ENCODE measurements at places on chromosomes 4 and X.
A peak's percentile ranks its signal among the peaks of the same experiment; 100 is the strongest.

DNA sequence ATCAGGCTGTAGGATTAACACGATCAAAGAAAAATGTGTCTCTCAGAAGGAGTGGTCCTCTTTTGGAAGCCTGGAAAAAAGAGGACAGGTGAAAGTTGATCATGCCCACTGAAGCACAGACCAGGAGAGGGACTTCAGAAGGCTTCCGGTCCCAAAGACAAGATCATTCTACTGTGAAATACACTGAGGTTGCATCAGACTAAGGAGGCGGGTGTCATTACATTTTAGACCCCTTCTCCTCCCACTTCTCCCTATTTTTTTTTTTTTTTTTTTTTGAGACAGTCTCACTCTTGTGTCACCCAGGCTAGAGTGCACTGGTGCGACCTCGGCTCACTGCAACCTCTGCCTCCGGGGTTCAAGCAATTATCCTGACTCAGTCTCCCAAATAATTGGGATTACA lies 67.5 kb downstream of the RBM47 start:
- no peak for DNase-seq

DNA sequence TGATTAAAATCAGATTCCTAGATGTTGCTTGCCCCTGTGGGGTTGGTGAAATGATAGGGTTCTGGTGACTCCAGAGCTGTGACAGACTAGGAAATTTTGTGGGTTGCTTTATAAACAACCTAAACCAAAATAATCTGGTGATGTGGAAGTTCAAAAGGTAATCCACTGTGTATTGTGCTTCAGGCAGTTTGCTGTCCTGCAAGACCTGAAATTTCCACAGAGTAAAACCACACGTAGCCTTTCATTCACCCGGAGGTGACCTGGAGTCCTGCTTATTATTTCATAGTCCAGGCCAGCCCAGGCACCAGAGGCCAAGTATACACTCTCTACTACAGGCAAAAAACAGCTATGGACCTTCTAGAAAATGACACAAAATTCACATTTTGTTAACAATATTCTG lies 114.6 kb upstream of the CBR4 start:
- DNase-seq: no peak

GRCh38 chr4:112817933-112818593 lies 181.1 kb downstream of the LARP7 start:
- DNase-seq: no peak

DNA sequence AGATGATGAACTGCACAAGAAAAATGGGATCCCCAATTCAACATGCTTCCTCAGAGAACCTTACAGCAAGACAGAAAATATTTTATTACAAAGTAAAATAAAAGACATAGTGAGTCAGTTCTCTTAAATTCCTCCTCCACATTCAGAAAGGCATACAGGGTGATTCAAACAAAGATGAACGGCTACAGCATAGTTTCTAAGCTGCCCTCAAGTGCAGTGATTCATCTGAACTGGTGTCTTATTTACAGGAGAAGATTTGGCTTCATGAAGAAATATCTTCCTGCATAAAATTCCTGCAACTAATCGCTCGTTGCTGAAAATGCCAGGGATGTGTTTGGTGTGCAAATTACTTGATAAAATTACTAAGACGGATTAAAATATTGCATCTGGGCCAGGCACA lies 103.6 kb downstream of the PRKX start:
- DNase-seq: no peak

DNA sequence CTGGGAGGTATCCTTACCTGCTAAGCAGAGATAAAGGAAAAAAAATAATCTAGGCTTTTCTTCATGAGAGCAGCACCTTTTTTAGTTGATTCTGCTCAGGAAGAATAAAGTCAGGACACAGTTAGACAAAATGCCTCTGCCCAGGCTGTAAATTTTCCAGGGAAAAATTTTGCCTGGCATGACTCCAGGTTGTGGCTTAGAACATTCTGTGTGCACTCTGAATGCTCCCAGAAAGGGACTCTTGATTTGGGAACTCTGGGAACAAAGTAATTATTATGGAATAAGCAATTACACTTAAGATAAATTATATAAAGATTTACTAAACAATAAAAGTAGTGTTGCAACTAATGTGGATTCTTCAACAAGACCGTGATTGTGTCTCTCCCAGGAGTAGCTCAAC lies 826.2 kb upstream of the TENM3 start:
- DNase-seq: no peak

DNA sequence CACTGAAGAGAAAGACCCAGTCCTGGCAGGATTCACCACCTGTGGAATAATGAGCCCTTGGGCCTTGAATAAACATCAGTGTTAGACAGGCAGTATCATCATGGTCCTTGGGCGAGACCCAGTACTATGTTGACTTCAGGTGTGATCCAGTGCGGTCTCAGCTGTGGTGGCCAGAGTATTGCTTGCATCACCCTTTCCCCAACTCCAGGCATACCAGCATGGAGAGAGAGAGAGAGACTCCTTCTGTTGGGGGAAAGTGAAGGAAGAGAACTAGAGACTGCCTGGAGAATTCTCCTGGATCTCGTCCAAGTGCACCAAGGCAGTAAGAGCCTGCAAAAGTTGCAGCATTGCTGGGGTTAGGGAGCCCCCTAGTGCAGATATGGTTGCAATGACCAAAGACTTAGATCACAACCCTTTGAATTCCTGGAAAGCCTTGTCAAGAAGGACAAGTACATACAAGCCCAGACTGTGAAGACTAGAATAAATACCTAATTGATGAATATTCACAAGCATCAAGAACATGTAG lies 61.1 kb upstream of the VAMP7 start:
- DNase-seq: peak; percentile 54

GRCh38 chr4:65089666-65090065 lies 580.6 kb downstream of the EPHA5 start:
- DNase-seq: no peak

GRCh38 chr4:137647375-137647774 lies 115.1 kb upstream of the PCDH18 start:
- DNase-seq: no peak

DNA sequence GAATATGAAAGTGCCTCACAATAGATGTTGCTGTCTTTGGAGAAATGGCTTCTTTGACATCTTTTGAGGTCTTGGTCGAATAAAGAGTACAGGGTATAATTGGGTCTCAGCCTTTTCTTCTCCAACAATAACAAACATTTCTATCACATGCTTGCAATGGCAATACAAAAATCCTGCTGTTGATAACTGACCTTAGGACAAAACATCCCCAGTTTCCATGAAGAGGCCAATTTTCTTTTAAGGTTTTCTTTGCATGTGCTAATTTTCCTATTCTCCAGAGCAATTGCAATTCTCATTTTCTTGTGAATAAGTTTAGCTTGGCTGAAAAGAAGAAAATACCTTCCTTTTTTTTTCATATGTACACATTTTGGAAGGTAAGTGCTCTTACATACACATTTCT lies 130.7 kb upstream of the RPS6KA6 start:
- no peak for DNase-seq

DNA sequence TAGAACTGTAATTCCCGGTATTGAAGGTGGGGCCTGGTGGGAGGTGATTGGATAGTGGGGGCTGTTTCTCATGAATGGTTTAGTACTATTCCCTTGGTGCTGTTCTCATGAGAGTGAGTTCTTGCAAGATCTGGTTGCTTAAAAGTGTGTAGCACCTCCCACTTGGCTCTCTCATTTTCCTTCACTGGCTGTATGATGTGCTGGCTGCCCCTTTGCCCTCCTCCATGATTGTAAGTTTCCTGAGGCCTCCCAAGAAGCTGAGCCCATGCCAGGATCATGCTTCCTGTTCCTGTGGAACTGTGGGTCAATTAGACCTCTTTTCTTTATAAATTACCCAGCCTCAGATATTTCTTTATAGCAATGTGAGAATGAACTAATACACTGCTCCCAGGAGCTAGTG lies 8.7 kb downstream of the ANXA10 start:
- DNase-seq: no peak

- peak; percentile 41 for DNase-seq
Measured at GRCh38 chr4:177047070-177047850, 254.5 kb upstream of the VEGFC start.

- no peak for DNase-seq
Measured at GRCh38 chr4:48668254-48669017, 111.6 kb downstream of the FRYL start.

DNA sequence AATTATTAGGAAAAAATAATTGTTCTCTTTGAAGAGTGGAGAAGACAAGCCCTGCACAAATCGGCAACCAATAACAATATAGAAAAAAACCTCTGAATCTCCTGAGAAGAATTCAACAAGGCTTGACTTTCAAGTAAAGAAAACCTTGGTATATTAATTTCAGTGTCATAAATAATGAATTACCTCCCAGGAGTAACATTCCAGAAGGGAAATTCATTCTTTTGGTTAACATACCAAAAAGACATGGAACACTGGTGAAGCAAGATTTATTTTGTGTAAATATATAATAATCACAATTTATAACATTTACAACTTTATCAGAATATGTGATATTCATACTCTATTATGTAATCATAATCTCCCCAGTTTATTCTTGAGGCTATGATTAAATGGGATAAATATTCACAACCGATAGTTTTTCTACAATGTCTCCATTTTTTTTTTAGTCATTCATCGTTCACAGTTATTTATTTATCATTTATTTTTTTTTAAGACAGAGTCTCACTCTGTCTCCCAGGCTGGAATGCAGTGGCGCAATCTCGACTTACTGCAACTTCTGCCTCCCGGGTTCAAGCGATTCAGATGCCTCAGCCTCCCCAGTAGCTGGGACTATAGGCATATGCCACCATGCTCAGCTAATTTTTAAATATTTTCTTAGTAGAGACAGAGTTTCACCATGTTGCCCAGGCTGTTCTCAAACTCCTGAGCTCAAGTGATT lies 53.0 kb upstream of the RPS6KA6 start:
- no peak for DNase-seq

DNA sequence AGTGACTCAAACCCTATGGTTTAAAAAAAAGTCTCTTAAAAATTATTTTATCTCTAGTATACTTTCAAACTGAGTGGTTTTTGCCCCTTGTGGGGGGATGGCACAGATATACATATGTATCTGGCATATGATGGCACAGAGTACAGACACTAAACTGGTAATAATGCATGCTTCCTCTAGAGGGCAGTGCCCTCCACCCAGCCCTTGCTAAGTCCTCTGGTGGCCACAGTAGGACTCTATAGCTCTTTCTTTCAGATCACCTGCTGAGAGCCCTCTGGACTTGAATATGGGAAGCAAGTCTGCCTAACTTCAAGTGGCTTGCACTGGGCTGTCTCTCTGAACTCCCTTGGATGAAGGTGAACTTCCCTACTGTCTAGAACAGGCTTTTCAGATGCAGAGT lies 66.3 kb downstream of the TSPAN7 start:
- peak; percentile 8 for DNase-seq

DNA sequence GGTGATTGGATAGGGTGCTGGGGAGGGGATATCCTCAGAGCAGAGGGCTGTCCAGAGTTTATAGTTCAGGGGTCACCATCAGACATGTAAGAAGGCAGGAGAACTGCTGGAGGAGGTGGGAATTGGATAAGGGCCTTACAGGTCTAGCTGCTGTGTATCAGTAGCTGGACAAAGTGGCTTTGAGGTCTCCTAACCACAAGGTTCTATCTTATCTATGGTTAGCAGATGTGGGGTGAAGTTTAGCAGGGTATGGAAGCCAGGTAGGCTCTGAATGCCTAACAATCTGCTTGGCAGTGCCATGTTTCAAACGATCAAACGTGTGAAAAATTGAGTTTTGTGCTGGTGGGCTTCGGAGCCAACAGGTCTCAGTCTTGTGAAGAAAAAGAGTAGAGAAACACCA lies 32.1 kb upstream of the MAGEA8 start:
- DNase-seq: no peak

DNA sequence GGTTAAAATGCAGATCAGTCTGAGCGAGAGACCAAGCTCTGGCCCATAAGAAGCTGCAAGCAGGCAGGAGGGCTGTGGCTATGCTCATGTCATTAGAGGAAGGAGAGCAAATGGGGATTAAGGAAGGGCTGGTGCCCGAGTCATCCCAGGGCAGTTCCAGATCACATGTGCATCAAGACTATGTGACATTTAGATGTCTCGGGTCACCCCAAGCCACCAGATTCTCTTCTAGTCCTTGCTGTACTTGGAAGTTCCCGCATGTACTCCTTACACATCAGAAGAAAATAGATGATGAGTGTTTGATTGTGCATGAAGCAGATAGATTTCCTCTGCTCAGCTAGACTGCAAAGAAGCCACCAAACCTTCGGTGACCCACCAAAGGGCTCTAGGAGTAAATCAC lies 42.1 kb upstream of the KLHL34 start:
- no peak for DNase-seq

- DNase-seq: no peak
Measured at GRCh38 chr4:1317177-1318045, 27.7 kb downstream of the MAEA start.

- no peak for DNase-seq
Measured at GRCh38 chrX:94914235-94914634, 1240.2 kb downstream of the FAM133A start.

- no peak for DNase-seq
Measured at GRCh38 chrX:48613502-48614160, 16.3 kb downstream of the WDR13 start.

GRCh38 chr4:185716577-185717376 lies 95.2 kb downstream of the SORBS2 start:
- DNase-seq: no peak

- no peak for DNase-seq
Measured at GRCh38 chr4:46503739-46504138, 113.8 kb upstream of the GABRA2 start.

DNA sequence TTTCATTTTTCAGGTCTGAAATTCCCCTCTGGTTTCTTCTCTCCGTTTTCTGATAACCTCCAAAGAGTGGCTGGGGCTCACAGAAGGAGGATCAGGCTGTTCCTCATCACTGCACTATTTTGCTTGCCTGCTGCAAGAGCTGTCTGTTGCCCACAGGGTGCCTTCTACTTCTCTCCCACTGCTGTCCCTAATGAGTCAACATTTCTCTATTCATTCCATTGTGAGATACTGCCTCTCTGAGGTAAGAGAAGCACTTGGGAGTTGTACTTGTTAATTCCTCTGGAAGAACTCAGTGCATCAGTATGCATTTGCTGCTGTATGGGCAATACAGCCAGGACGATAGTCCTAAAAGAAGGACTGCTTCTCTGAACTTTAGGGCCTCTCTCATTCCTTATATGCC lies 34.8 kb downstream of the CT47B1 start:
- no peak for DNase-seq

- no peak for DNase-seq
Measured at GRCh38 chr4:22477813-22478182, 38.1 kb downstream of the ADGRA3 start.

- no peak for DNase-seq
Measured at GRCh38 chr4:81198609-81199008, 16.4 kb downstream of the PRKG2 start.

GRCh38 chr4:13455411-13455810 lies 28.7 kb downstream of the RAB28 start:
- no peak for DNase-seq

GRCh38 chr4:182192511-182193181 lies 50.6 kb upstream of the TENM3 start:
- DNase-seq: no peak

DNA sequence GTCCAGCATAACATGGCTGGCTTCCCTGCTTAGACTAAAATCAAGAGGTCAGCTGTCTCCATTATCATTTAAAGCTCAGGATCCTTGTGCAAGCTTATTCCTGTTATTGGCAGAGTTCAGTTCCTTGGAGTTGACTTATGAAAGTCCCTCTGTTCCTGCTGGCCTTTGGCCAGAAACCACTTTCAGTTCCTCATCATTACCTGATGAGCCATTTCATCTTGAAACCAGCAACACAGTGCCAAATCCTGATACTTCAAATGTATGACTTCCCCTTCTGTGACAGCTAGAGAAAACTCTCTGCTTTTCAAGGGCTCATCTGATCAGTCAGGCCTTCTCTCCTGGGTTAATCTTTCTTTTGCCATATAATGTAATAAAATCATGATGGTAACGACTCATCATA lies 110.6 kb upstream of the FSTL5 start:
- peak; percentile 11 for DNase-seq
